ENCODE measurements at places on chromosomes 5 and 9. TPM values are rescaled to one million over a fixed set of nuclear protein-coding genes. Genes with fewer than 3 reads are reported as not detected.

GRCh38 chr9:37251452-37251851 is 131.1 kb downstream of the ZCCHC7 start:
- DNase-seq = no peak

DNA sequence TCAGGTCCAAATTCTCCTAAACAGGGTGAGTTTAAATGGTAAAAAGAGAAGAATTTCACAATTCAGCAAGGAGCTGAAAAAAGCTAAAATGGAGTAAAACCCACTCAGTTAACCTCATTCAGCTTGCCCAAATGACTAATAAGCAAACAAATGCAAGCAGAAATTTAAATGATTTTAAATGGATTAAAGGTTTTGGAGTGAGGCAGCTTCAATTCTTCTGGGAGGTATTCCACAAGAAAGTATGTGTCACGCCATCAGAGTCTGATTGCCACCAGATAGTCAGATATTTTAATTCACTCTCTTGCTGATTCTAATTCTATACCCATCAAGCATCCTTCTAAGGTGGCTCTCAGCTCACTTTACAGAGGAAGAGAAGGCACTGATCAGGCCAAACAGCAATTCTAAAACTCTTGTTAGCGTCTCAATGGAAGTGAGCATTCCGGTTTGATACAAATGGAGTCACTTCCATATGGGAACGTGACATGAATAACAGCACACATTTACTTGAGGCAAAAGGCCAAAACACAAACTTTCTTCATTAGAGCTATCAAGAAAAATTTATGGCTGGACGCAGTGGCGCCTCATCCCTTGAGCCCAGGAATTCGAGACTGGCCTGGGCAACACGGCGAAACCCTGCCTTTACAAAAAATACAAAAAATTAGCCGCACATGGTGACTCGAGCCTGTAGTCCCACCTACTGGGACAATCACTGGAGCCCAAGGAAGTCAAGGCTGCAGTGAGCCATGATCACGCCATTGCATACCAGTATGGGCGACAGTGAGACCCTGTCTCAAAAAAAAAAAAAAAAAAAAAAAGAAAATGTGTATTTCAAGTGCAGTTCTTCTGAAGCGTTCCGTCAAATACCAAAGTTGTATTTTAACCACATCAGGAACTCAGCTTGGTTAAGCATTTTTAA is 2.0 kb downstream of the CLK4 start:
- no peak for DNase-seq

- DNase-seq = no peak
These were observed 47.2 kb downstream of the HMGCR start for GRCh38 chr5:75384218-75384617.

The SLC4A9 gene
- 0.53 TPM for polyA plus RNA-seq

The TIMD4 gene
- polyA plus RNA-seq = 0.42 TPM

GRCh38 chr9:103721056-103721455 is 373.1 kb upstream of the SMC2 start:
- no peak for DNase-seq

- DNase-seq = no peak
These were observed 421.3 kb downstream of the ACTL7B start for GRCh38 chr9:108434502-108434901.

The KIF12 gene
- 96.5 TPM for polyA plus RNA-seq

The PCSK5 gene
- 59.1 TPM for polyA plus RNA-seq

DNA sequence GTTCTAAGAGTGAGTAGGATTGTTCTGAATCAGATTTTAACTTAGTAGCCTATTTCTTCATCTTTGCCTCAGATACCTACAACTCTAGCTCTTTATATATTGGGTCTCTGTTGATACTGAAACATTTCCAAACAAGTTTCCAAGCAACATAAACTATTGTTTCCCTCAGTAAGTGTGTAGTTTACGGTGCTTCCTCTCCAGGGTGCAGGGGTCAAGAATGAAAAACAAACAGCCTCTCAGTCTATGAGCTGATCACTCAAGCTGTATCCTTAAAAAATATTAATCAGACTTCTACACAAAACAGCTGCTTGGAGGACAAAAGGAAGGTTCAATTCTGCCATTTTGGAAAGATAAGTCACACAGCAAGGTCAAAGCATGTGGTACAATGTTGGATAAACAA is 75.0 kb downstream of the ADAMTS12 start:
- DNase-seq = no peak

GRCh38 chr9:91423785-91424402 is at the start of gene NFIL3:
NFIL3 (minus strand) TSS chr9:91423832; CDS start chr9:91410734, 13,098 bp downstream.
- peak; percentile 96 for DNase-seq

Measured in hepatocyte (in vitro differentiated cells).